NCI-H1092 treated with DMSO at 0.1 percent for 48 hours (cell line): ENCODE measurements at places on chromosomes 7 and 10.

DNA sequence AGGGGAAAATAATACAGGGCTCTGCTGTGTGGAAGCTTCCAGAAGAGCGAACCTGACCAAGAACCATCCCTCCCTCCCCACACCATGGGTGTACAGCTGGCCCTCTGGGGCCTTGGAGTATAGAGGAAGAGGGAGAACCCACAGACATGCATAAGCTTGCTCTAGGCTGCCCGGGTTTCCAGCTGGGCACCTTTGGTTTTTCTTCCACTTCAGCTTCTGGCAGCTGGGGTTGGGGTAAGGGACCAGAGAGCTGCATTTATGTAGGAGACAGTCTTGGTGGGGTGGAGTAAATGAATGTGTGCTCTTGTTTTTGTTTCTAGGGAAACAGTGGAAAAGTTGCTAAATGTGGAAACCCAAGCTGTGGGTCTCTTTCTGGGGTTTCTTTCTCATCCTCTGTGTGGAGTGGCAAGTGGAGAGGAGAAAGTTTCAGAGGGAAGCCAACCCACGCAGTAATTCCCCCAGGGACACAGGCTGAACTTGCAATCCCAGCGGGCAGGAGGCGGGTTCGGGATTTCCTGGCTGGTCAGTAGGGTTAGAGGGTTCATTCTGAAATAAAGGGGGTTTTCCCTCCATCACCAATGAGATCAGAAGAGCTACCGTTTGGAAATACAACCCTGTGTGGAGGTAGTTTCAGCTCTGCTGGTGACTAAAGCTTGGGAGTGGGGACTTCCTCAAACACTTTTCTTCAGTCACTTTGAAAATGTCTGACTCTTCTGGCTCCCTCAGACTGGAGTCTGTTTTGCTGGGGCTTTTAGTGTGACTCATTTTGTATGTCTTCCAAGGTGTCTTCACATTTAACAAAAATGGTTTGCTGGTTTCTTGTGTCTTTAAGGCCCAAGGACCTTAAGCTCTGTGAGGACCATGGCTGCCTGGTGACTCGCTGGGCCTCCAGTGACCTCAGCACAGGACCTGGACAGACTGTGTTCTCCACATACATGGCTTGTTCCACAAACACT lies 22.2 kb upstream of the SRGN start:
- no peak for DNase-seq

DNA sequence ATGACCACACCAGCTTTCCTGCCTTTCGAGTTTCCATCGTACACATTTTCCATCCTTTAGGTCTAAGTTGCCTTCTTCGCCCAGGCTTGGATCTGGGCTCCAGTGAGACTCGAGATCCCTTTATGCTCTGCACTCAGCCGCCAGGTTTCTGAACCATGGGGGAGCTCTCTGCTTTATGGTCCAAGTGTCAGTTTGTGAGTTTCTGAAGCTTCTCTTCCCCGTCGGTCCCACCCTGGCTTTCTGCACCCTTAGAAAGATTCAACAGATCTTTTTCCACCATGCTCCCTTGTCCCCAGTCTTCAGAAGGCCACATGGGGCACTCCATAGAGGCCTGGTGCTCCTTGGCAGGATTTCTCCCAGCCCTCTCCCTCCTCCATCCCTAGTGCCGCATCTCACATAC lies 402.0 kb downstream of the PTPRN2 start:
- DNase-seq = no peak

- no peak for DNase-seq
Observed at GRCh38 chr7:128063088-128063487, 31.9 kb upstream of the LRRC4 start.

- no peak for DNase-seq
Observed at GRCh38 chr7:139203992-139204391, 27.0 kb upstream of the UBN2 start.

- DNase-seq = no peak
Observed at GRCh38 chr7:46810986-46811385, 770.9 kb downstream of the TNS3 start.

DNA sequence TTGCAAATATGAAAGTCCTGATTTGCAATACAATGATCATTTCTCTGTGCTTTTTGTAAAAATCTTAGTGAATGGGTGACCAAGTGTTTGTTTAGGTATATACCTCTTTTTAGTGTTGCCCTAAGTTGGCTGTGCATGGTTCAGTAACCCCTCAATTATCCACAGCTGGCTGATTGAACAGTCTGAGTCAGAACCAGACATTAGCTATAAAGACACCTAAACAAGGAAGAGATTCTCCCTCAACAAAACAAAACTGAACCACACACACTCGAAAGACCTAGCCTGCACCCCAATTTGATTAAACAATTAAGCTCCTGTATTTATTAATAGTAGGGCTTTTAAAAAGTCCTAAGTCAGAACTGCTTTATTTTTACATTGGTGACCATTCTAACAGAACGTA lies 2.8 kb downstream of the RSBN1L start:
- DNase-seq = peak; percentile 22

- DNase-seq = peak; percentile 33
Observed at GRCh38 chr10:63267414-63268148, 134.5 kb downstream of the NRBF2 start.

DNA sequence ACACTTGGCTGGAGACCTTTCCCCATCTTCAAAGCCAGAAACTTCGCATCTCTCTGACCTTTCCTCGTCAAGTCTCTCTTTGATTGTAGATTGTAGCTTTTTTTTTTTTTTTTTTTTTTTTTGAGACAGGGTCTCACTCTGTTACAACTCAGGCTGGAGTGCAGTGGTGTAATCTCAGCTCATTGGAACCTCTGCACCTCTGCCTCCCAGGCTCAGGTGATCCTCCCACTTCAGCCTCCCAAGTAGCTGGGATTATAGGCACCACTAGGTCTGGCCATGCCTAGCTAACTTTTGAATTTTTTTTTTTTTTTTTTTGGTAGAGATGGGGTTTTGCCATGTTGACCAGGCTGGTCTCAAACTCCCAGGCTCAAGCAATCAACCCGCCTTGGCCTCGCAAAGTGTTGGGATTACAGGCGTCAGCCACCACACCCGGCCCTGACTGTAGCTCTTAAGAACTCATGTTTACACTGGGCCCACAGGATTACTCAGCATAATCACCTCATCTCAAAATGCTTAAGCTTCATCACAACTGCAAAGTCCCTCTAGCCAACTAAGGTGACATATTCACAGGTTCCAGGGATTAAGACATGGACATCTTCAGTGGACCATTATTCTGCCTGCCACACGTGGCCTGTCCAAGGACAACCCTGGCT lies 11.7 kb downstream of the POLL start:
- no peak for DNase-seq

DNA sequence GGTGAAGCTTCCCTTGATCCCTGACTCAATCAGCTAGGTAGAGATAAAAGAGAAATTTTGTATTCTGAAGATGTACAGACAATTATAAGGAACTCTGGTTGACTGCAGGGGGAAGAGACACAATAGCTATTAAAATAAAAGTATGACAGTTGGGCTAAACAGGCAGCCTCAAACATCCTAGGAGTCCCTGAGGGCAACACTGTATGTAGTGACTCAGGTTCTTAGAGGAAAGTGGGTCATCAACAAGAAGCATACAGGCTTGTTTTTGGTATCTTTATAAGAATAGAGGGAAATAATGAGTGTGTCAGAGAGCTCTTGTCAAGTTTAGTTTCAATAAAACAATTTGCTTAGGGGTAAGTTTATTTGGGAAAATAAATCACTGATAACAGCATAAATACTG lies 150.3 kb downstream of the AUTS2 start:
- DNase-seq = no peak

- DNase-seq = peak; percentile 63
Observed at GRCh38 chr10:77173615-77174461, 463.8 kb downstream of the KCNMA1 start.

DNA sequence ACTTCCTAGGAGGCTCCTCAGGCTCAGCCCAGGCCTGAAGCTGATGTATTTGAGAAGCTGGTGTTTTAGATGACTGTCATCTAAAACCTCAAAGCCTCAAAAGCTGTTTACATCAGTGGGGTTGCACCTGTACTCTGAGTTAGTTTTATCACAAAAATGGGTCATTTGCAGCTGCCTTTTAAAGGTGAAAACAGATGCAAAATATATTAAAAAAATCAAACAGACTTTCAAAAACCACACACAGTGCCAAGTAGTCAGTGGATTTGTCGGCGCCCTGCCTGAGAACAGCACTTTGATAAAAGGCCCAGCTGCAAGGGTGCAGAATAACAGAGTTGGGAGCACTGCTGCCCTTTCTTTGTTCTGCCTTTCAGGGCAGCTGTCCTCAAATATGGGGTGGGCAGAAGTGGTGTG lies 103.0 kb downstream of the VOPP1 start:
- DNase-seq = peak; percentile 70
